ENCODE measurements at places on chromosomes 3 and 15. TPM values are rescaled to one million over a fixed set of nuclear protein-coding genes. Genes with fewer than 3 reads are reported as not detected.

- no peak for DNase-seq
Observed at GRCh38 chr3:181729341-181729869, 17.7 kb downstream of the SOX2 start.

ZBBX gene
- not detected for total RNA-seq

- no peak for DNase-seq
Observed at GRCh38 chr3:169269005-169269404, 394.5 kb downstream of the MECOM start.

- DNase-seq, result no peak
Observed at GRCh38 chr15:31439328-31439727, 112.7 kb downstream of the KLF13 start.

- DNase-seq, result no peak
Observed at GRCh38 chr15:66019368-66019767, 150.1 kb downstream of the RAB11A start.

FAM227B gene
- total RNA-seq, result 1.8 TPM

ZMYND10 gene
- 1.1 TPM for total RNA-seq

EXD1 gene
- total RNA-seq, result not detected

GRCh38 chr3:14609506-14609905, 42.1 kb upstream of the CCDC174 start:
- peak; percentile 16 for DNase-seq

HTR3E gene
- total RNA-seq, result not detected

DNA sequence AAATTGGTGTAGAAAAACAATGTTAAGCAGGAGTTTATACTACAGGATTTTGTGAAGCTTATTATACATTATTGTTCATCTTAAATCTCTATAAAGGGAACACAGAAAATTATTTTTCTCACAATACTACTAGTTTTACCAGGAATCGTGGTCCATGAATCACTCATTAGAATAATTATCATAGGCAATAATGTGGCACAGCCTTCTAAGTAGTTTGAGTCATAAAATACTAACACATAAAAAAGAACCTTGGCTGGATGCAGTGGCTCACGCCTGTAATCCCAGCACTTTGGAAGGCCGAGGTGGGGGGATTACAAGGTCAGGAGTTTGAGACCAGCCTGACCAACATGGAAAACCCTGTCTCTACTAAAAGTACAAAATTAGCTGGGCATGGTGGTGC, 393.1 kb upstream of the ZNF717 start:
- DNase-seq, result no peak

DNA sequence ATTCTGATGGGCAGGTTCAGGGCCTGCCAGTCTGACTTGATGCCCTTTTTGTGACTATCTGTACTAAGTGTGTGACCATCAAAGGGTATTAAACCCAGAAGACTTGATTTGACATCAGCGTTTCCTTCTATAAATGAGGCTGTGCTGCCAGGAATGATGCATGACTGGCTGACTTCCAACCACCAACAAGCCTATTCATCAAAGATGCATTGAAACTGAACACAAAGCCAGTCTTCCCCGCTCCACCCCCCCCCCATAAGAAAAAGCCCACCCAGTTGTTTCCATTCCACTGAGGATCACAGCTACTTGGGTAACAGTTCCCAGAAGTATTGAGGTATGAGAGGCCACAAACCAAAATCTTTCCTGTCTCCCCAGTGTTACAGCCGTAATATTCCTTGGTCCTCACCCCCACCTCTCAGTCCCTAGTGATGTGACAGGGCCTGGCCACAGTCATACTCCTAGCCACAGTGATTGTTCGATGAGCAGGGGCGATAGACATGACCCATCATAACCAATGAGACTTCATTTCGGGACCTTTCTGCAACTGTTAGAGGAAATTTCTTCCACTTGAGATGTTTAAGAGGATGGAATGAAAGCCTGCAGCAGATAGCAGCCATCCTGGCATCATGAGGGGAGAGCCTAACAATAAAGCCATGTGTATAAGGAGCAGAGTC, 22.6 kb downstream of the SH3BP5 start:
- no peak for DNase-seq

DNA sequence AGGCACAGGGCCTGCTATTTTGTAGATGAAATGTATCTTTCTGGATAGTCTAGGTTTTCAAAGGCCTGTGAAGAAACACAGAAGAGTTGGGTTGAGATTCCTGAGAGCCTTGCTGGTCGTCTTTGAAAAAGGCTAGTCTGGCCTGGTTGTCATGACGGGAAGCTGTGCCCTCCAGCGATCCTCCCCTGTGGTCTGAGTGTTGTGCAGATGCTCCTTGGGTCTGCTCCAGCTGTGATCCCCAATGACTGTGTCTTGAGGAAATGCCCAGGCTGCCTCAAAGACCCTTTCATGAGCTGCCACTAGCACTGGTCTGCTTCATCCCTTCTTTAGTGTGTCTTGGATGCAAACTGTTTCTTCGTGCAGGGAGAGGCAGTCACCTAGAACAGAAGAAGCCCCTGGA, 111.0 kb upstream of the SYNPR start:
- DNase-seq, result no peak

- DNase-seq, result no peak
Observed at GRCh38 chr3:56477646-56478045, 9.4 kb upstream of the ERC2 start.

DNA sequence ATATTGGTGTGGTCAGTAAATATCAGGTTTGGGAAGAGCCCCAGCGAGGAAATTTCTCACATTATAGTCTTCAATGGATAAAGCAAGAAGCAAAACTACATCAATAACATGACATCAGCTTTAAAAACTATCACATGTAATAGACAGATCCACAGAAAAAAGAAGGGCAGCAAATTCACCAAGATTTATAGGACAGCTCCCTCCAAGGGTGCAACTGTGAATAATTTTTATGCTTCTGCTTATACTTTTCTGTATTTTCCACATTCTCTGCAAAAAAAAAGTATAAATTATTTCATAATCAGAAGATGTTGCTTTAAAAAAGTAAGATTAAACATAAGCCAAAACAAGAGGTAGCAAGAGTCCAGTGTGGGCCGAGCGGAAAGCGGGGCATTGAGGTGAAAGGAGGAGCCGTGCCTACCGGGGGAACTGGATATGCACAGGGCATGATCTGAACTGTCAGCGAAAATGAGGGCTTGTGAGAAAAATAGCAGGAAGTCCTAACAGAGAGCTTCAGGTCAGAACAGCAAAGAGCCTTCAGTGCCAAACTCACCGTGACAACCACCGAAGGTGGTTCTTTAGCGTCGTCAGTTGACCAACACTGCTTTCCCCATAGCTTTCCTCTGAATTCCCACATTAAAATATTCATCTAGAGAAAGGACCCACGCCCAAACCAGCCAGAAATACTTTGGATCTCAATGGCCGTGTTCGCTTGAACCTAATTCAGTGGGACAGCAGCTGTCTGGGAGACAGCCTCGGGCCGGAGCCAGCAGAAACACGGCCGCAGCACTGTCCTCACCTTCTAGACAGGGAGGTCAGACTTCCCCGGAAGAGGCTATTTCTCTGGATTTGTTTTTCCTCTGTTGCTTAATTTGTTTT, 59.8 kb downstream of the FAM174B start:
- DNase-seq, result no peak

DNA sequence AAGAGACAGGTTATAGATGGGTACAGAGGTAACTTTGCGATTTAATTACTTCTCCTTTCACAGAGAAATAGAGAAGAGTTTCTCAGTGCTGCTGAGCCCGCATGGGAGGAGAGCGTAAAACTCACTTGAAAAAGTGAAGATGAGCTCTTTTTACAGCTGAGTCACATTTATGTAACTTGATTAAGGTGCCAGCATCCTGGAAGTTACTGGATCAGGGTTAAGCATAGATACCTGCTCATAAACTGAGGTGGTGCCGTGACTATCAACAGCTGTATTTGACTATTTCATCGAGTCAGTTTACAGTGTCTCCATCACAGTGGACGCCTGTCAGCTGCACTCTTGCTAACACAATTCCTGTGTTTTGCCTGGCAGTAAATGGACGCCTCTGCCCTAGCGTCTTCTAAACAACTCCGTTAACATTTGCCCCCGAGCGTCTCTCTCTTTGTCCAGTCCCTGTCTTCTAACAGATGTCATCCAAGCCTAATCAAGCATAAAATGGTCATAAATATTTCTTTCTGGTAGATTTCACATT, 414.6 kb downstream of the FOXP1 start:
- peak; percentile 44 for DNase-seq

Data from IMR-90 (cell line).